ENCODE measurements at places on chromosomes 6 and 20. TPM values are rescaled to one million over a fixed set of nuclear protein-coding genes. Genes with fewer than 3 reads are reported as not detected.

Gene GJA10
- not detected for polyA plus RNA-seq

Gene IL17A
- polyA plus RNA-seq, result not detected

Gene USP49
- 2.5 TPM for polyA plus RNA-seq

Gene BIRC7
- polyA plus RNA-seq, result not detected

Gene BPIFB1
- not detected for polyA plus RNA-seq

Gene NKX2-2
- not detected for polyA plus RNA-seq

Gene NOX3
- not detected for polyA plus RNA-seq

Gene NSFL1C
- 52.8 TPM for polyA plus RNA-seq

Gene PACSIN1
- not detected for polyA plus RNA-seq

Gene SSR1
- polyA plus RNA-seq, result 302 TPM

Gene LHFPL5
- polyA plus RNA-seq, result not detected

Gene LGSN
- not detected for polyA plus RNA-seq

Gene PYGB
- 26.7 TPM for polyA plus RNA-seq

Gene HLA-DQB1
- 66.7 TPM for polyA plus RNA-seq

Gene MDFI
- not detected for polyA plus RNA-seq

Gene TFAP2D
- not detected for polyA plus RNA-seq

Gene CNKSR3
- polyA plus RNA-seq, result not detected

Gene VGLL2
- polyA plus RNA-seq, result not detected

Gene KCNK16
- polyA plus RNA-seq, result not detected

Gene PKHD1
- not detected for polyA plus RNA-seq

Gene LCA5
- not detected for polyA plus RNA-seq

Gene GPX6
- polyA plus RNA-seq, result not detected

Gene TRIM10
- polyA plus RNA-seq, result not detected

Gene LST1
- 1,103 TPM for polyA plus RNA-seq

Gene TRIM40
- not detected for polyA plus RNA-seq

Measured in CD14-positive monocyte (primary cell).